ENCODE measurements at places on chromosomes 6 and 20.

GRCh38 chr20:61742097-61742825 lies 323.4 kb downstream of the TAF4 start:
- H3K27me3 ChIP-seq, result no peaks in the 10 kb centered on the region
- no peak overlapping the region for H3K27ac ChIP-seq
- peaks cover 22% of the 10 kb centered on the region for H3K4me1 ChIP-seq
- no peak for DNase-seq
- H3K4me3 ChIP-seq, result no peak overlapping the region
- peaks cover 22% of the 10 kb centered on the region for H3K36me3 ChIP-seq

DNA sequence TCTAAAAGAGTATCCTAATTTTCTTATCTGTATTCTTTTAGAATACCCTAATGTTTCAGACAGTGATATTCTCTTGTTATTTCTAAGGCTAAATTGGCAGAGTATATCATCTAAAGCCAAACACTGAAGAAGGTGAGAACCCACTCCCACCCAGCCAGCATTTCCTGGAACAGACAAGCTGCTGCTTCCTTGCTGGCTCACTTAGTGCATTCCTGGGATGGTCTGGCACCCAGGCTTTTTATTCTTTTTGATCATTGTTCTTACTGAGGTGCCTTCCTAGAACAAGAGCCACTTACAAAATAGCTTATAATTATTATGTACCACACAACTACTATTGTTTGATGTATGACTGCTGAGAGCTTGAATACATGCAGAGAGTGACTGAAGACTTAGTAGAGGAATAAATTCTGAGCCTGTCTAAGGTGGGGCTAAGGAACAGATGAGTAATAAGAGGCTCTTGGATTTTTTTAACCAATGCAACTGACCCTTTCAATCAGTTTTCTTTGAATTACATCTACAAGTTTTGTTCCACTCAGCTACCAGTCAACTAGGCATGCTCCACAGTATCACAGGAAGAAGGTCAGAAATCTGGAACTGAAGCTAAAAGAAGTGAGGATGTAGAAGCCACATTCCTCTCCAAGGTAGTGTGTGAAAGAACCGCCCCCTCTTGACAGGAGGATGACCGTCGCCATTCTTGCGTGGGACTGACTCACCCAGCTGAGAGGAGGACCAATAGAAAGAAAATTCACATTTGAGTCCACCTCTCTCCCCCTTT lies 30.1 kb downstream of the PRPH2 start:
- DNase-seq, result no peak
- no peaks in the 10 kb centered on the region for H3K4me1 ChIP-seq
- H3K27ac ChIP-seq, result no peak overlapping the region
- H3K36me3 ChIP-seq, result peaks cover 38% of the 10 kb centered on the region
- H3K27me3 ChIP-seq, result no peaks in the 10 kb centered on the region

- H3K4me1 ChIP-seq, result peaks cover 11% of the 10 kb centered on the region
- no peaks in the 10 kb centered on the region for H3K27me3 ChIP-seq
- no peak for DNase-seq
- H3K27ac ChIP-seq, result no peak overlapping the region
- no peaks in the 10 kb centered on the region for H3K36me3 ChIP-seq
- H3K4me3 ChIP-seq, result no peak overlapping the region
These were observed 135.3 kb upstream of the NEDD9 start for GRCh38 chr6:11367638-11368199.

- H3K27ac ChIP-seq, result no peak overlapping the region
- H3K27me3 ChIP-seq, result no peaks in the 10 kb centered on the region
- no peak overlapping the region for H3K4me3 ChIP-seq
- no peaks in the 10 kb centered on the region for H3K36me3 ChIP-seq
These were observed 21.6 kb downstream of the ADGRG6 start for GRCh38 chr6:142323377-142323776.
